NCI-H1436 treated with DMSO at 0.1 percent for 48 hours (cell line): ENCODE measurements at places on chromosomes 4 and X.
A peak's percentile ranks its signal among the peaks of the same experiment; 100 is the strongest.

DNA sequence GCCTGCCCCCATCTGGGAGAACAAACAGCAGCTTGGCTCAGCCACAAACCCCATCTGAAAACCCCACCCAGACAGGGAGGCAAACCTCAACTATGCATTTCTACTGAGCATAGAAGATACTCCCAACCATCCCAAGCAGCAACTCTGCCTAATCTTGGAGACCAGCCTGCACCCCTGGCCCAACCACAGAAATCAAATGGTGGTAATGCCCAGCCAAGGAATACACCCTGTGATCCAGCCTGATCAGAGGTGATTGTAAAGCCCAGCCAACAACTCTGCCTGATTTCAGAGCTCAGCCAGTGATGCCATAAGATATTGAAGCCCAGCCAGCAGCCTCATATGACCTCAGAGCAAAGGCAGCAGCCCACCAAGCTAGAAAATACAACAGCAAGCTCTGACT lies 19.8 kb downstream of the TMLHE start:
- DNase-seq, result no peak

GRCh38 chr4:76449833-76450232 lies 14.8 kb downstream of the SHROOM3 start:
- no peak for DNase-seq

DNA sequence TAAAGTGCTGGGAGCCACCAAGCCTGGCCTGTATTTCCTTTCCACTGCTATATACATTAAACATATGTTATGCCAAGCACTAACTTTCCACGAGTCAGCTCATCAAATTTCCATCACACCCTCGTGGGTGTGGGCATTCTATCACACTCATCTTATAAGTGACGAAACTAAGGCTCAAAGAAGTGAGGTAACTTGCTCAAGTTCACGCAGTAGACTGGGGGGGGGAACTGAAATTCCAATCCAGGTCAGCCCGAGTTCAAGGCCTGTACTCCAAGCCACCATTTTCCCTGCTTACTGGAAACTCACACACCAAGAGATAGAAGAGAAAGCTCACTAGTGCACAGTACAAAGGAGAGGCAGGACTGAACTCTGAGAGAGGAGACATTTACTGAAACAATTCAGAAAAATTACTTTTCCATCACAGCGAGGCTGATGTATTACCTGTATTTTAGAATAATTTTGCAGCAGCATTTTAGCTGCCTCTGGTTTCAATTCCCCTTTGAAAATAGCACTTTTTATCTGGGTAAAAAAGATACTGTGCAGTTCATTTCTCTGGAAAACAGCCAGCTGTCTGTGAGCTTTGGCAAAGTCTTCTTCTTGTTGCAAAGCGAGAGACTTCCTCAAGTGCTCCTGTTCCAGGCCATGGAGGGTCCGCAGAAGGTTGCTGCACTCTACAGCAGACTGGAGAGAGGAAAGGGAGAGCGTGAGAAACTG lies 76.8 kb downstream of the EVC2 start:
- no peak for DNase-seq

GRCh38 chrX:82721891-82722290 lies 786.2 kb upstream of the POU3F4 start:
- DNase-seq, result no peak

DNA sequence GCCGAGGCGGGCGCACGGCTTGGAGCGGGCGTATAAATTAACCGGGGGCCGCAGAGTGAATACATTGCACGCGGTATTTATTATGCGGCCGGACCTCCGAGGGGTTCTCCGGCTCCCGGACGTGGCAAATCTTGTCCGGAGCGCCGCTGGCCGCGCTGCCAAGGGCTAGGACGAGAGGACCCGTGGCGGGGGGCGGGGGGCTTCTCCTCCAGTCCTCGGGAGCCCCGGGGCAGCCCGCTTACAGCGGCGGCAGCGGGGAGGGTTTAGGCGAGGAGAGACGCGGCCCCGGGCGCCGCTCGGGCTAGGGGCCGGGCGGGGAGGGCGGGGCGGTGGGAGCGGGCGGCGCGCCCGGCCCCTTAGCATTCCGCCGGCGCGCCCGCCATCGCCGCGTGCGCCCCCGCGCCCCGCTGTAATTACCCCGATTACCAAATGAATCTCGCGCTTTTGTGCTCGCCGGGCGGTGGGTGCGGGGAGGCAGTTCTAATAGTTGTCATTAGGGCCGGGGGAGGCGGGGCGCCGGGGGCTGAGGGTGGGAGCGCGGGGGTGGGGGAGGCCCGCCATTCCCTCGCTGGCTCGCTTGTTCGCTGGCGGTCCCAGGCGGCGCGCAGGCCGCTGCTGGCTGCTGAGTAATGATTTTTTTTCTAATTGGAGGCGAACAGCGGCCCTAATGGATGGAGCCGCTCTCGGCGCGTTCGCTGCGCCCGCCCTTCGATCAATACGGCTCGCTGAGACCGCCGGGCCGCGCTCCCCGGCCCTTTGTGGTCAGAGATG lies 276.6 kb downstream of the BCOR start:
- DNase-seq, result peak; percentile 3

DNA sequence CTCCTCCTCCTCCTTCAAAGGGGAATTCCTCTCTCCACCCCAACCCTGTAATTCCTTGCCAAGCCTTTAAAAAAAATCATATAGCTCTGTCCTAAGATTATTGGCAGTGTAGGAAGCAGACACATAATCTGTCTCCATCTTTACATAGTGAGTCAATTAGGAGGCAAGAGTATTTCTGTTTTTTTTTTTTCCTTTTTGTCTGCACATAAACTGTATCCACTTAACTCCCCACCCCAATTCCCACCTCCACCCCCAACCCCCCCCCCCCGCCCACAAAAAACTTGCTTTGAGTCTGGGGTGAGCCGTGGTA lies 182.5 kb downstream of the RASL11B start:
- no peak for DNase-seq

DNA sequence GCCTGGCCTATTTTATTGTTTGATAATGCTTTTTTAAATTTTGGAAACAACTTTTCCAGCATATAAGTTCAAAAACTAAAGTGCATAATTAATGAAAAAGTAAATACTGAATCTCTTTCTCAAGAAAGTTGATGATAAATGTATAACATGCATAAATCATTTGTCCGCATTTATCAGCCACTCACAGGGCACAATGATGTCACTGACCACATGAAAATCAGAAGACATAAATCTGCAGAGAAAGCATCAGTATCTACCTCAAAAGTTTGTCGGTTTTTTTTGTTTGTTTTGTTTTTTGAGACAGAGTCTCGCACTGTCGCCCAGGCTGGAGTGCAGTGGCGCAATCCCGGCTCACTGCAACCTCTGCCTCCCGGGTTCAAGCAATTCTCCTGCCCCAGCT lies 5.5 kb upstream of the HPRT1 start:
- DNase-seq, result no peak

DNA sequence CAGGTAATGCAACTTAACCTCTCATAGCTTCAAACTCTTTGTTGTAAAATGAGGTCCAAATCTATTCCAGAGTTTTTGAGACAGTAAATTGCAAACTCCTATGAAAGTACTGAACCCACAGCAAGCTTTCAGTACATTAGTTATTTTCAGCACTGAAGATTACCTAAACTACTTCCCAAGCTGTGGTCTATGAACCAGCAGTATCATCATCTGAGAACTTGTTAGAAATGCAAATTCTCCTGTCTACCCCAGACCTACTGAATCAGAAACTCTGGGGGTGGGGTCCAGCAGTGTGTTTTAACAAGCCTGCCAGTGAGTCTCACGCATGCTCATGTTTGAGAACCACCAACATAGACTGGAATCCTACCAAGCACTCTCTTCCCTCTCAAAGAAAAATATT lies 5.7 kb upstream of the CASP6 start:
- no peak for DNase-seq

DNA sequence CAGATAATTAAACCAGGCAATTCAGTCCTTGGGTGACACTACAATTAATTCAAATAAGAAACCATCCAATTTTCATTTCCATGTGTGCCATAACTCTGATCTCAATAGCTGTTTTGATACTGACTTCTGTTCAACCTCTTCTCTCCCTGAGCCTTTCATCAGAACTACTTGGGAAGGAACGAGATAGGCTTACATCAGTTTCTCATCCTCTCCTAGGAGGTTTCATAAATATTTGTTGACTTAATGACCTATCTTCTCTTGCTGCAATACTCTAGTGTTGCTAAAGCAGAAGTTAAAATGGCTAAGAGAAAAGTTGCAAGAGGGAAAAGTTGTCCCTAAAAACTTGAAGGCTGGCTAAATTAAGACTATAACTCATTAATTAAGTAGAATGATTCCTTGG lies 41.8 kb downstream of the PRKG2 start:
- no peak for DNase-seq

DNA sequence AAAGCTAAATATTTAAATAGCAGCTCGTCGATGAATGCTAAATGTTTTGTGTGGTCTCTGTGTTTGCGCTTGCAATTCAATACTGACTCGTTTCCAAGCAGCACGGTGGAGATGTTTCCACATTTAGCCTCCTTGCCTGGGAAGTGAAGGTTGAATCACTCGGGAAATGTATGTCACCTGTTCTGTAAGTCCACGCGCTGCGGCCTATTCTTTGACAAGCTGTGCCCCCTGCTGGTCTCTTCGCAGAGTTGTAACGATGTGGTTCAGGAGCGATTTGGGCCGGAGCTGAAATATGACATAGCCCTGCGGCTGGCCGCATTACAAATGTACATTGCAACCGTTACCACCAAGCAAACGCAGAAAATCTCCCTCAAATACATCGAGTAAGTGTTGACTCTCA lies 89.6 kb upstream of the PRPS2 start:
- no peak for DNase-seq

DNA sequence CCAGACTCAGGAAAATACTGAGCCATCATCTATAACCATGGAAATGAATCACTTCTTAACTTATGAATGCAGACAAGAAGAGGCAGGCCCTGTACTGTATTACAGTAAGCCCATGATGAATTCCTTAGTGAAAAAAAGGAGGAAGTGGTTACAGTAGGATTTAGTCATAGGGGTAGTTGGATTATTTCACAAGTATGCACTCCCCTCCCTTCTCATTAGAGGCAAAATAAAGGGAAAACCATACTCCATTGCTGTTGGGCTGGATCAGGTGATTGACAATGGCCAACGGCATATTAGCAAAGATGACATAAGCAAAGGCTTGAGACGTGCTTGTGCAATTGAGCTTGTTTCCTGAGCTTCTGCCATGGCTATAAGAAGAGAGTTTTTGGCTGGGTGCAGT lies 181.1 kb upstream of the PRPS2 start:
- no peak for DNase-seq

DNA sequence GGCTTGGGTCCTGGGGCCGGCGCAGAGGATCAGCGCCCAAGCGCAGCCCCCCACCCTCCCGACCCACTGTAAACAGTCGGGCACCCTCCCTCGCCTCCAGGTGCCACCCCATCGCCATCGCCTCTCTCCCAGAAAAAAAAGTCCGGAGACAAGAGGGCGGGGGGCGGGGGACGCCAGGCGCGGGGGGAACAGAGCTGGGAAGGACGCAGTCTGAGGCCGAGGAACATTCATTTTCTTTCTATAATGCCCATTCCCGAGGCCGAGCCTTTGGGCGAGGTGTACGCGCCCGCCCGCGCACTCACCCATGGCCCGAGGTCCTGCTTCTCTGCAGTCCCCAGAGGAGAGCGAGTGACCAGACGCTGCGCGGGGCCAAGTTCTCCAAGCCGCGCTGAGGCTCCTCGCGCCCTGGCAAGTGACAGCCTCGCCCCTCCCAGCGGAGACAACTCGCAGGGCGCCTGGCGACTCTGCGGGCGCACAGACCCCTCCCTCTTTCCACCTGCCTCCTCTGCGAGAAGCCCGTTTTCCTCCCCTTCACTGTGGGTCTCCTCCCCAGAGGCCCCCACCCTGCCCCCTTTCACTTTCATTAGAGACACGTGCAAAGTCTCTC lies 63.5 kb upstream of the WDR17 start:
- no peak for DNase-seq

GRCh38 chrX:41085878-41086626 lies 807 bp downstream of the USP9X start:
- no peak for DNase-seq

- no peak for DNase-seq
These were observed 51.3 kb downstream of the YIPF6 start for GRCh38 chrX:68550193-68550592.
